ENCODE measurements at places on chromosomes 16 and 17. TPM values are rescaled to one million over a fixed set of nuclear protein-coding genes. Genes with fewer than 3 reads are reported as not detected.

ITGAX gene
- total RNA-seq: not detected

VKORC1 gene
- total RNA-seq: 274 TPM

TBC1D3C gene
- total RNA-seq: 0.54 TPM

OTOA gene
- not detected for total RNA-seq

TK2 gene
- 45.0 TPM for total RNA-seq

CHST4 gene
- total RNA-seq: not detected

TPSD1 gene
- not detected for total RNA-seq

PRR35 gene
- total RNA-seq: not detected

P2RX1 gene
- 0.49 TPM for total RNA-seq

C17orf50 gene
- total RNA-seq: not detected

UBALD1 gene
- 17.0 TPM for total RNA-seq

TMEM204 gene
- total RNA-seq: 34.3 TPM

PDE6G gene
- not detected for total RNA-seq

BICDL2 gene
- 0.16 TPM for total RNA-seq

PARD6A gene
- not detected for total RNA-seq

RND2 gene
- not detected for total RNA-seq

KIF19 gene
- total RNA-seq: not detected

VWA3A gene
- total RNA-seq: not detected

RAPGEFL1 gene
- 2.3 TPM for total RNA-seq

PAFAH1B1 gene
- total RNA-seq: 45.0 TPM

GPATCH8 gene
- total RNA-seq: 13.2 TPM

CSH2 gene
- total RNA-seq: not detected

VTN gene
- total RNA-seq: 8.1 TPM

CCL1 gene
- not detected for total RNA-seq

SHCBP1 gene
- total RNA-seq: 6.7 TPM

CETP gene
- total RNA-seq: not detected

MAF gene
- total RNA-seq: 0.72 TPM

NKD1 gene
- total RNA-seq: 0.32 TPM

MAP2K6 gene
- total RNA-seq: under 0.01 TPM

NUFIP2 gene
- total RNA-seq: 38.9 TPM

TMIGD1 gene
- not detected for total RNA-seq

GLP2R gene
- not detected for total RNA-seq

PRSS22 gene
- not detected for total RNA-seq

NPIPA8 gene
- 22.9 TPM for total RNA-seq

ZNF385C gene
- not detected for total RNA-seq

RRAD gene
- total RNA-seq: 0.49 TPM

CDC6 gene
- 9.6 TPM for total RNA-seq

IGF2BP1 gene
- 0.32 TPM for total RNA-seq

RNF157 gene
- 0.16 TPM for total RNA-seq

ESRP2 gene
- 1.1 TPM for total RNA-seq

EPOP gene
- total RNA-seq: 8.1 TPM

Data from cardiac atrium fibroblast (primary cell).